Gastroesophageal sphincter (tissue), 4 donors: ENCODE measurements at places on chromosomes 2 and 18.

DNA sequence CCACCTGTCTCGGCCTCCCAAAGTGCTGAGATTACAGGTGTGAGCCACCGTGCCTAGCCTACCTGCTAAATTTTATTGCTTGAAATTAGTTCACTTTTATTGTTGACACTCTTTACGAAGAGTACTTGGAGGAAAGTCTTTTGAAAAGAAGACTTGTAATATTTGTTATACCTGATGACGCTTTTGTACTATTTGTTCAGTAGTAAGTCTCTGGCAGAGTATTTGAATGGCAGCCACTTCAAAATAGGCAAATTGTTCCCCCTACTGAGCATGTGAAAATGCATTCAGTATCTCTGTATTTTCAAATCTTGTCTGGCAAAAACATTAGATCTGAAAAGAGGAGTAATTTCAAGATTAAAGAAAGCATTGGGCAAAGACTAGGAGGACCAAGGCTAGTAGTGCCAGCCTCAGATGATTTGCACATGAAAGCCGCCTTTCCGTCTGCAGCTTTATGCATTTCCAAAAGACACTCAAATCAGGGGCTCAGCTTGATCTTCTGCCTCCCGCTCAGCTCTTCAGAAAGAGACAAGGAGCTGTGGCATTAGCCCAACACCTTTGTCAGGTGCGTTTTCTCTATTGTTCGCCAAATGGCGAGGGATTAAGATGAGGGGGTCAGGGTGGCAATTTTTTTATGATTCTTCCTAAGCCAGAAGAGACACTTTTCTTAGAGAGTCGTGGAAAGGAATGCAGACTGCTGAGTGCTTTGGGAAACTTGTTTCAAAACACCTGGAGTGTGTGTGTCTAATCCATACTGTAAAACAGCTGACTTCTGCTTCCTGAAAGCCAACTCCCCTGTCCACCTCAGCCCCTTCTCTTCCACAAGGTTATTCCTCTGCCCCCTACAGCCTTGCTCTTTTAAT, 18.8 kb upstream of the FOXI3 start:
- ATAC-seq = no peak

GRCh38 chr2:150963336-150963735, 298.3 kb downstream of the RBM43 start:
- no peak for ATAC-seq

DNA sequence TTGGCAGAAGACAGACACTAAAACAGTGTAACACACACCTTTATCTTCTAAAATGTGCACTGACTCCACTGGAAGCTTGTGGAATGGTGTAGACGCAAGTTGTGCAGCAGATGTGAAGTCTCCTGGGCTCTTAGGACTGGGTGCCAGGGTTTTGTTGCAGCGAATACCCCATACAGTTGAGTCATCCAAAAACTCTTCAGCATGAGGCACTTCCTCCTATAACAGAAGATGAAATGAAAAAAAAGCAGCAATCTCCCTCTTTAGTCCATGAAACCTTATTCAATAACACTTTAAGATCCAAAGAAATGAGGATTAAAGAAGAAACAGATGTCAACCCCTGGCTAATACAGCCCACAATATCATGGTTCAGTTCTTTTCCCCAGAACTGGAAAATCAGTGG, 22.2 kb downstream of the BUB1 start:
- no peak for ATAC-seq

DNA sequence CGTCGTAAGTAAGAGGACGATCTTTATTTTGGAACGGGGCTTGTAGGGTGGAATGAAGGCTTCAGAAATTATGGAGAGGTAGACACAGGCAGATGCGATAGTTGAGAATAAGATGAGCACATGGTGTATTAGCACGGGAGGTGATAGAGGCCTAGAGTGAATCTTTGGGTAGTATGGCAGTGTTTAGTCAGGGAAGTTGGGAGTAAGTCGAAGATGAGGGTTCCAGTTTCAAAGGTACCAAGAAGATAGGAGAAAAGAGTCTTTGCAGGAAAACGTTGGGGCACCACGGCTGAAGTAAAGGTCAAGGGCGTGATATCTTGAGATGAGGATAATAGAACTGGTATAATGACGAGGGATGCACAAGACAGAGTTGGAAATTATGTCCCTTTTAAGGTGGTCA, 654 bp downstream of the PIK3C3 start:
- no peak for ATAC-seq

DNA sequence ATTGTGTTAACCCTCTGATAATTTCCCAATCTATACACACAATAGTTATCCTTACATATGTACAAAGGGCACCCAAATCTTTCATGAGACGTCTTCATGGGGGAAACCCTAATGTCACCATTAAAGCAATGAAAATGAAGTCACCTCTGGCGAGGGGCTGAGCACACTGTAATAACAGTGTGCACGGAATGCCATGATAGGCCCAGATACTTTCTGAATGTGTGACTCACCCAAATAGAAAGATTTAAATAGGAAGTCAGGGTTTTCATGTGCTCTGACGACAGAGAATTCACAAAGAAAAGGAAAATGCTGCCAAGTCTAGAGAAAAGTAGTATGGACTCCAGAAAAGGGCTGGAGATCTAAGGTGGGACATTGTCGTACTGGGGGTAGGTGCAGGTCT, 128.3 kb downstream of the SATB2 start:
- ATAC-seq = no peak

GRCh38 chr2:188280811-188281222, 10.9 kb upstream of the GULP1 start:
- no peak for ATAC-seq

- no peak for ATAC-seq
These were observed 94.4 kb downstream of the RHOB start for GRCh38 chr2:20541294-20541640.

DNA sequence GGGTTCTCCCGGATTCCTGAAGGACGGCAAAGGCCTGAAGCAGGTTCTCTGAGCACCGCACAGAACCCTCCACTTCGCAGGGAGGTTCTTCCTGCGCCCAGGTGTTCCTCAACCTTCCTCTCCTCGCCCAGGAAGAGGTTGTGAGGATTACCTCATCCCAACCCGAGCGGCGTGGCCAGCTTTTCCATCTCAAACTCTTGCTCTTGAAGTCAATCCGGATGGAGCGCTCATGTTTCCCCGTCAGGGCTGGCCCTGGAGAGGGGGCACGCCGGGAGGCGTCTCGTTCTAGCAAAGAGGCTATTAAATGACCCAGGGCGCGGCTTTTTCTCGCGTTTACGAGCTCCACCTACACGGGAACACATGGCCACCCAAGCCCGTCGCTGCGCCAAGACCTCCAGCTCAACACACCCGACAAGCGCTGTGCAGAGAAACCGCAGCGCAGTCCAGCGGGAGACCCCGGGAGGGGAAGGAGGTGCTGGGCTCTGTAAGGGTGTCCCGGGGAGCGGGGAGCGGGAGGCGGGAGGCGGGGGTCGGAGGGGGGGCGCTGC, 540 bp upstream of the RAB10 start:
- ATAC-seq = peak; percentile 59

- ATAC-seq = no peak
These were observed 1275.2 kb upstream of the CRIM1 start for GRCh38 chr2:35080231-35080910.

DNA sequence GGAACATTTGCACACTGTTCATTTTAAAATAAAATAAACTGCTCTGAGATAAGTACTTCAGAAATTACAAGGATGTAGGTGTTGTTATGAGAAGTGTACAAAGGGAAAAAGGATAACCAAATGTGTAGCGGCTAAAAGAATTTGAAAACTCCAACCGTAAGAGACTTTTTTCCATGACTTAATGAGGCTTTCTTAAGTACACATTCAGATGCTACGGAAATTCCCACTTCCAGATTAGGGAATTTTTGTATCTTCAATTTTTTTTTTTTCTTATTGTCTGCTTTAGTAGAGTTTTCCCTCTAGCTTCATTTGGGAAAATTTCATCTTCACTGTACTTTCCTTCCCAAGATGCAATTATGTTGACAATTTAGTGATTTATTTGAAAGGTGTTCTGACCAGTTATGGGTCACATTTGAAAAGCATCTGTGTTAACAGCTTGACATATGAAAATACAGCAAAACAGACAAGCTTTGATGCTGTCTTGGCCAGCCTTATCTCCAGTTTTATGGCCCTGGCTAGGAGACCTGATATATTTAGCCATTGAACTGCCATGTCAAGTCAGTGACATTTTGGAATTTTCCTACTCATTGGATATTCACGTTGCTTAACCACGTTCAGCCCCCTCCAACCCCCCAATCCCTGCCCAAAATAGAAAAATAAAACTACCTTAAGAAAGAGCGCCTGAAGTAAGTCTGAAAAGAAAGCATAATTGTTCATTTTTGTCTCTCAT, 105.6 kb downstream of the FEZ2 start:
- peak; percentile 44 for ATAC-seq

DNA sequence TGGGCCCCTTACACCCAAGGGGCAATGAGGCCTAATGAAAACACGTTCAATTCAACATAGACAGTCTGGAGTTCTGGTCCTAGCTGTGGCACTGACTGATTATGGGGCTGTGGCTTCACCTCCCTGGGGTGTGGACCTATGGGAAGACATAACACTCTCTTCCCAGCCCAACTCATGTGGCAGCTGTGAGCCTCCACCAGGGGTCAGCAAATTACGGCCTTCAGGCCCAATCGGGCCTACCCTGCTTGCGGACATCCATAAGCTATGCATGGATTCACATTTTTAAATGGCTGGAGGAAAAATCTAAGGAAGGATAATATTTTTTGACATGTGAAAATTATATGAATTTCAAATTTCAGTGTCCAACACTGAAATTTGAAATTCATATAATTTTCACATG, 101.3 kb downstream of the LOXHD1 start:
- no peak for ATAC-seq

DNA sequence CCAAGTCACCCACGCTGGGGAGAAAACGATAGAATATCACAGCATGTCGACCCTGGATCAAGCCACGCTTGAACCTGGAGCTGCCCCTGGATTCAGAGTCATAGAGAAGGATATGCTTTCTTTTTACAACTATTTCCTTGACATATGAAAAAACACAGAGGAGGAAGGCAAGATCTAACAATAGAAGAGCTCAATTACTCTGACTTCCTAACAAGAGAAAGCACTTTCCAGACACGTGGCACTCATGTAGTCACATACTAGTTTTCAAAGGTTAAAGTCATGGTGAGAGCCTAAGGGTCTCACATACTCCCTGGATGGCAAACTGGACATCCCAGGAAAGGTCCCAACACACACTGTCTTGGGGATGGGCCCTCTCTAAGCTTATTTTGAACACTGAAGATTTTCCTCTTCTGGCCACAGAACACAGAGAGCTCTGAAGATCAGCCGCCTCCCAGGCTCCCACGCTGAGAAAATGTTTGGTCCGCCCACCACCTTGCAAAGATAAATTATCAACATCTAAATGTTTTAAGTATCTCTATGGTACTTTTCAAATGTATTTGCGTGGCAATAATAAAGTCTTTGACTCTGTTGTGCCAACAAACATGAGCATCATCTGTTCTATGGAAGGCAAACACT, 4.9 kb downstream of the PXDN start:
- no peak for ATAC-seq

DNA sequence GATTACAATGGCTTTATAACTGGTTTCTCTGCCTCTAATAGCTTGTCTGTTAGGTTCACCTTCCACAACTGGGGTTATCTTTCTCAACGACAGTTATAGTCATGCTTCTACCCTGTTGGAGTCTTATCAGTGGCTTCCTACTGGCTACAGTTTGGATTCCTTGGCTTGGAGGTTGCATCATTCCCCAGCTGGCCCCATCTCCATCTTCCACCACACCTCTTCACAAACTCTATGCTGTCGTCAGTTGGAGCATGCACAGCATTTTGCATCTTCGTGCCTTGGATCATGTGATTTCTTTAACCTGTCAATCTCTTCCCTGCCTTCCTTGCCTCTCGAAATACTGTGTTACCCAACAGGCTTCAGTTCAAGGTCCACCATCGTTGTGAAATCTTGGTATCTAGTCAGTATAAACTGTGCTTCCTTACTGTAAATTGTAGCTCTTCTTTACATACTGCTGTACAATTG, 316.3 kb upstream of the CXCR4 start:
- ATAC-seq = no peak

DNA sequence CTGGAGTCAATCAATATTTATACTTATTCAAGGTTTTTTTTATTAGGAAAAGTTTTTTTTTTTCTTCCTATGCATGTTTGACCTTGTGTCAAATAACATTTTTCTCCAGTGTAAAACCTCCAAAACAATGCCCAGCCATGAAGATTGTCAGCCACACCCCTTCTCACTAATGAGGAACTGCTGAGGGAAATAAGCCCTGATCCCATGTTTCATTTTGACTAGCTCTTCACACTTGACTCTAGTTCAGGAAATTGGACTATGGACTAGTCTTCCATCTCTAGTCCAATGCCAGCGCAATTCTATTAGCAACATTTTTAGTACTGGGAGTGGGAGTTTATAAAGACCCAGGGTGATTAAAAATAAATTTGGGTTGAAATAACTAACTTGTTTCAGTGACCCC, 275.6 kb upstream of the CXCR4 start:
- ATAC-seq = no peak

DNA sequence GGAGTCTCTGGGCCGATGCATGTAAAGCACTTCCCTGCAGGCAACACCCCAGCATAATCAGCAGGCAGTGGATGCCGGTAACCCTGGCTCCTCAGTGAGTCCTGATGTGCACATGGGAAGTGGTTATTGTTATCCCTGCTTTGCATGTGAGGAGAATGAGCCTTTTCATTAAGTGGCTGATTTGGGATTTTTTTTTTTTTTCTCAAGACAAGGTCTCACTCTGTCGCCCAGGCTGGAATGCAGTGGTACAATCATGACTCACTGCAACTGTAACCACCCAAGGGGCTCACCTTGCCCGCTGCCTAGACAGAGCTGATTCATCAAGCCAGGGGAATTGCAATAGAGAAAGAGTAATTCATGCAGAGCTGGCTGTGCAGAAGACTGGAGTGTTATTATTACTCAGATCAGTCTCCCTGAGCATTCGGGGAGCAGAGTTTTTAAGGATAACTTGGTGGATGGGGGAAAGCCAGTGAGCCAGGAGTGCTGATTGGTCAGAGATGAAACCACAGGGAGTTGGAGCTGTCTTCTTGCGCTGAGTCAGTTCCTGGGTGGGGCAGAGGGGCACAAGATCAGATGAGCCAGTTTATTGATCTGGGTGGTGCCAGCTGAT, 95.4 kb downstream of the SOCS6 start:
- no peak for ATAC-seq

GRCh38 chr2:25899404-25899970, 21.2 kb upstream of the ASXL2 start:
- no peak for ATAC-seq
